ENCODE measurements at places on chromosomes 12 and 14.

DNA sequence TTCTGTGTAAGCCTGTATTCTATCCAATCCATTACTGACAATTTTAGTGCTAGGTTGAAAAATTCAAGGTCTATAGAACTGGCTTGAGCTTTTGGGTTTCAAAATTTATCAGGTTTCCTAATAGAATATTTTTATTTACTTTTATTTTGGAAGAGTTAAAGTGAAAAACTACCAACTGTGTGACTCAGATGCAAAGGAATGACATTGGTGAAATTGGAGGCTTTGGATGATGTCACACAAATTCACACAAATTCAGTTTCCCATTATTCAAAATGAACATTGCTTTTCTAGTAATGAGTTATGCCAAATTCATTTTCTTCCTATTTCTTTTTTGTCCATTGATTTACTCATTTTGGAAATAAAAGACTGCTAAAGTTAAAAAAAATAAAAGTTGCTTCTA, 186.9 kb downstream of the ALX1 start:
- H3K4me3 ChIP-seq: no peak overlapping the region
- H3K27me3 ChIP-seq: no peaks in the 10 kb centered on the region
- no peaks in the 10 kb centered on the region for H3K36me3 ChIP-seq
- peaks cover 12% of the 10 kb centered on the region for H3K4me1 ChIP-seq

- no peaks in the 10 kb centered on the region for H3K4me1 ChIP-seq
- H3K27ac ChIP-seq: no peak overlapping the region
- peaks cover 80% of the 10 kb centered on the region for H3K36me3 ChIP-seq
- ATAC-seq: no peak
- H3K4me3 ChIP-seq: no peak overlapping the region
- no peaks in the 10 kb centered on the region for H3K27me3 ChIP-seq
Measured at GRCh38 chr12:30631740-30632139, 63.9 kb downstream of the IPO8 start.

DNA sequence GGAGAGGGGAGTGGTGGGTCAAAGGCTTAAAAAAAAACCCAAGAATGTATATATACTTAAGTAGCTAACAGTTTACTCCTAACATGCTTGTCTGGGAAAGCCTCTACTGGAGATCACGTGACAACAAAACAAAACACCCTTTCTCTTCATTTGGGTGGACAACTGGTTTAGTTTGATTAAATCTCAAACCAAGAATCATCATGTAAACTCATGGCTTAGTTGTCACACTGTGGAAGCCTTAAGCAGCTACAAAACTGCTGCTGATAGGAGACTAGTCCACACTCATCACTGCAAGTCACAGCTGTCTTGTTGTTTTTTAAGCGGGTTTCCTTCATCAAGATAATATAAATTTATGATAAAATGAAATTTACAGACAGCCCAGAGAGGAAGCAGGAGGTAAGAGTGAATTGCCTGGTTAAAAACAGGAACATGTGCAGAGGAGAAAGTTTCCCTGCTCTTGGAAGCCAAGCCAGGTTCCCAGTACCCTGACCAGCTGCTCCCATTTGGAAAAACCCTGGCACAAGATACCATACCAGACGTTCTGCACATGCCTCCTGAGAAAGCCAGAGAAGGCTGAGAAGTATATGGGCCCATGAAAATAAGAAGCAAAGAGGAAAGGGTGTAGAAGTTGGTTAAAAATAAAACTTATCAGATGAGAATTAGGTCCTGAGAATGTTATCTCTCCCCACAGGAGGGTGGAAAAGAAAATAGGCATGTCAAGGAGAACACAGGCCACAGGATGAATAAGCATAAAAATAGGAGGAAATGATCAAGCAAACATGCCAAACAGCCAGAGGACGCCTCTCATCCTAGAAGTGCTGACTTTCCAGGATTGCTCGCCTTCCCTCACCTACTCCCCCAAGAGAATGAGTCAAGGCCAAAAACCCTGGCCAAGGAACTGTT, 34.0 kb downstream of the EGLN3 start:
- no peaks in the 10 kb centered on the region for H3K4me1 ChIP-seq
- no peaks in the 10 kb centered on the region for H3K36me3 ChIP-seq
- no peak overlapping the region for H3K27ac ChIP-seq
- H3K27me3 ChIP-seq: no peaks in the 10 kb centered on the region
- no peak overlapping the region for H3K4me3 ChIP-seq
- no peak for ATAC-seq

GRCh38 chr12:91944637-91945036, 201.0 kb downstream of the BTG1 start:
- H3K4me3 ChIP-seq: no peak overlapping the region
- ATAC-seq: no peak
- peaks cover 29% of the 10 kb centered on the region for H3K4me1 ChIP-seq
- H3K27me3 ChIP-seq: no peaks in the 10 kb centered on the region
- no peak overlapping the region for H3K27ac ChIP-seq
- H3K36me3 ChIP-seq: peaks cover 5% of the 10 kb centered on the region

- H3K27ac ChIP-seq: no peak overlapping the region
- H3K4me1 ChIP-seq: peaks cover 27% of the 10 kb centered on the region
- no peak for ATAC-seq
- H3K4me3 ChIP-seq: no peak overlapping the region
Measured at GRCh38 chr12:68303850-68304249, 28.3 kb downstream of the MDM1 start.

Measured in stimulated activated memory B cell treated with anti-CD40 and anti-IgM and Interleukin-4, amounts not matched to agents 10 μg/mL and 1 μg/mL and 100 μg/mL, for 72 hours (primary cell).